ENCODE measurements at places on chromosomes 5 and 9. TPM values are rescaled to one million over a fixed set of nuclear protein-coding genes. Genes with fewer than 3 reads are reported as not detected.

The PTPN3 gene
- 16.0 TPM for total RNA-seq

The PAEP gene
- 0.41 TPM for total RNA-seq

The FGF10 gene
- total RNA-seq: not detected

The OR1J2 gene
- total RNA-seq: not detected
